Muscle of leg (tissue), 16 donors: ENCODE measurements at places on chromosomes 6 and 20. TPM values are rescaled to one million over a fixed set of nuclear protein-coding genes. Genes with fewer than 3 reads are reported as not detected.

Gene TRIM10
- 0.18 TPM for total RNA-seq

Gene SNAP25
- 3.1 TPM for total RNA-seq

Gene MUC22
- not detected for total RNA-seq

Gene C20orf202
- 0.35 TPM for total RNA-seq

Gene FAM162B
- 12.3 TPM for total RNA-seq

Gene B3GALT4
- 2.2 TPM for total RNA-seq

Gene GSTA3
- not detected for total RNA-seq

Gene CENPW
- 10.0 TPM for total RNA-seq

Gene PGC
- total RNA-seq = not detected

Gene HLA-DQA1
- total RNA-seq = 2.6 TPM

Gene WFDC12
- not detected for total RNA-seq

Gene GINS1
- total RNA-seq = 5.2 TPM

Gene TPX2
- 21.9 TPM for total RNA-seq

Gene DZANK1
- 1.5 TPM for total RNA-seq

Gene CALHM4
- not detected for total RNA-seq

- DNase-seq = no peak
Measured at GRCh38 chr20:2207770-2208097, 88.1 kb upstream of the TGM3 start.

DNA sequence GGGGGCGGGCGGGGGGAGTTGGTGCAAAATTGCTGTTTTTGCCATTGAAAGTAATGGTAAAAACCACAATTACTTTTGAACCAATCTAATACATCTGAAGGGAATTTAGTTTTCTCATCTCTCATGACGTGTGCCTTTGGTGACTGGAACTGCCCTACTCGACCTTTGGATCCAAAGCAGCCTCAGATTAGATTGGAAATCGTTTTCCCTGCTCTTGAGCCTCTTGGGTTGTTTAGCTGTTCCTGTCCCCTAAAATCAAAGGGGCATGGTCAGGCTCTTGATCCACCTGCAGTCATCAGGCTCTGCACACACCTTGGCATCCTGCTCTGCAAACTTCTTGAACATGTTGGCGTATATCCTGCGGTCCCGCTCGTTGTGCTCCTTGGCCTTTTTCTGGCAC, 64.0 kb upstream of the TULP1 start:
- DNase-seq = no peak

GRCh38 chr6:110041830-110042229, 63.7 kb downstream of the GPR6 start:
- DNase-seq = no peak

GRCh38 chr20:64160526-64161355, 3.5 kb upstream of the MYT1 start:
- DNase-seq = no peak

DNA sequence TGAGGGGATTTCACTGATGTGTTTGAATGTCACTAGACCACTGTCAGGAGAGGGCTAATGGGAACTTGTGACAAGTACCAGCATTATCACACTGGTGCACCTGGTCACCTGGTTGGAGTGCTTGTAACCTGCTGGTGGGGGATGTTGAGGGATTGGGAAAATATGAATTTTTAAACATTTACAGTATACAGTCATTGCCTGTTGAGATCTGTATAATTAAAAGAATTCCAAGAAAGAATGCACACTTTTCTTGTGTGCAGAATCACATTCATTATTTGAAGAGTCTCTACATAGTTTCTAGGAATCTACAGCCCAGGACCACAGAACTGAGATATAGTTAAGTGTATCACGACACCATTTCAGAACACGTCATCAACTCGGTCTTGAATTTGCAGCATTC, 118.4 kb downstream of the AIG1 start:
- no peak for DNase-seq

- DNase-seq = peak; percentile 59
Measured at GRCh38 chr6:141482796-141483597, 649.7 kb upstream of the GJE1 start.

DNA sequence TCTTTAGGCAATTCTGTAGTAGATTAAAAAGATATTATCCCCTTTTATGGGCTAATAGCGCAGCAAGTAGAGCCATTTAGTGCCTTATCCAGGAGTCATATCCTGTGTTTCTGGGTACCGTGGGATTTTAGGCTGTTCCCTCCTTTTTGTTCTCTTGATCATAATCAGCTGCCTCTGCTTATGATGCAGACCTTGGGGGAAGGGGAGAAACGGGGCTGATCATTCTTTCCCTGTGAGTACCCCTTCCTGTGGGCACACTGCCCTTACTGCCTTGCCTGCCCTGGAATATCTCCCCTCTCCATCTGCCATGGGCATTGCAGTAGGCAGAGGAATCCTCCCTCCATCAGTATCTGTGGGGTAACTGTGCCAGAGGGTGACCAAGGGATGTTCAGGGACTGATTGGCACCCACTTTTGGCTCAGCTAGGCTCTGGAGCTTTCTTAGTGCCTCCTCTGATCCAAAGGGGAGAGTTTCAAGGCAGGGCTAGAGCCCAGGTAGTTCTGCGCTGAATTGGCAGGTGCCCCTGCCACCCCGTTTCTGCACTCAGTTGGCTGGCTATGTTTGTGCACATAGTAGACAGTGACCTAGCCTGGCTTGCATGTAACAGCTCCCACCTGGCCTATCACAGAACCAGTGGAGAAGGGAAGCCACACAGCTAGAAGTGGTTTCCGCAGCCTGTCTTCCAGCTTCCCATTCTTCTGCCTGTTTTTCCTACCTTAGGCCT, 103.3 kb downstream of the FIG4 start:
- DNase-seq = peak; percentile 32

DNA sequence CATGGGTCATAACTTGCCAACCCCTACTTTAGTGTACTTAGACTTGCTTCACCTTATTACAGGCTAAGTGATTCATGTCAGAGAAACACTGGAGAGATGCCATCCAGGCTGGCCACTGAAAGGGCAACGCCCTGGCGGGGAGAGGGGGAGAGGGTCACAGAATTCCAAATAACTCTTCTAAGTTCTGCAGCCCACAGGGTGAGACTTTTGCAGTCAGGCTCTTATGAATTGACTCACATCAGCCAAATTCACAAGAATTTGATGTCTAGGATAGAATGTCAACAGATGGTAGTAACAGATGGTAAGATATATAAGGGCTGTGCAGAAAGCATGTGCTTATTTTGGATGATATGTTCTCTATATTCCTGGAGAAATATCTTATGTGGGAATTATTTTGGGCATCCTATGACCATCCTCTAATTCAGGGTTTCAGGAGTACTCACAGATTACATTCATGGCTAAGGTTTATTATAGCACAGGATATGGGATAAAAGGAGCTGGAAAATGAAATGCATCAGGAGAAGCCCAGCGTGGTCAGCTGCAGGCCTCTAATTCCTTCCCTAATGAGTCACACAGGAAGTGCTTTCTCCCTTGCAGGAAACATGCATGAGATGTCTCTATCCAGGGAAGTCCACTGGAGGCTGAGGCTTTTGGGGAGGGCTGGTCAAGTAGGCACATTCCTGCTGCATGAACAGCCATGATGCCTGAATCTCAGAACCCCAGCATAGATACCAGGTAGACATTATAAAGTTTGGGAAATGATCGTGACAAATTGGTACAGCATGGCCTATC, 58.7 kb upstream of the RIN2 start:
- DNase-seq = peak; percentile 44

GRCh38 chr20:50995506-50995905, 27.4 kb downstream of the KCNG1 start:
- no peak for DNase-seq

DNA sequence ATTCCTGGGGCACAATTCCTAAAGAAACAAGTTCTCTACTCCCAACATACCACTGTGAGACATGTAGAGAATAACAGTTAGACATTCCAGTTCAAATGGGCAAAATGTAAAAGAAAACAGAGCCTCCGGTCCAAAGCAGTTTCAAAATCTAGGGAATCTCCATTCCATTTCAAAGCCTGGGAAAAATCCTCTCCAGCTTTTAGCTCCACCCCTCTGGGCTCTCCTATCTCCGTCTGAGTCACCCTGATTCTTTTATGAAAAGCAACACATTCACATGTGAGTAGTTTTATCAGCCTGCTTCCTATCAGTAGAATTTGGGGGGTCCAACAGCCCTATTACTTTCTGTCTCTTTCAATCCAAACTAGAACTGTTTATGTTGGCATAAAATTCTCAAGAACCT, 3.7 kb downstream of the CSNK2A1 start:
- no peak for DNase-seq

- peak; percentile 69 for DNase-seq
Measured at GRCh38 chr20:25310268-25310920, 62.5 kb downstream of the PYGB start.

GRCh38 chr20:7161690-7162089, 394.2 kb downstream of the BMP2 start:
- DNase-seq = peak; percentile 22

DNA sequence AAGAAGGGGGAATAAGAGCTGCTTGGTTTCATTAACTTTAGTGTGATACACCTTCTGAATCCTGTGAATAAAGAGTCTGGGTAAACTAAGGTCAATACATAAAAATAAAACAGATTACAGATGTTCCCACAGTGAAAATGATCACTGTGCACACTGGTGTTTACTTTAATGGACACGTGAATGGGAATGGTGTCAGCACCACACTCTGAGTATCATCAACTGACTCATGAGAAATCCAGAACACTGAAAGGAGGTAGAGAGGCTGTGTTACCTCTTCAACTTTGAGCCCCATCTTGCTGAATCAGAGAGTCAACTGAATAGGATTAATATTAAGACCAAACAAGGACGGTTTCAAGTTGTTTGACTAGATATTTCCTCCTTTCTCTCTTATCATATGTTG, 75.0 kb downstream of the ELOVL4 start:
- no peak for DNase-seq
